ENCODE measurements at places on chromosomes 1 and 21.

DNA sequence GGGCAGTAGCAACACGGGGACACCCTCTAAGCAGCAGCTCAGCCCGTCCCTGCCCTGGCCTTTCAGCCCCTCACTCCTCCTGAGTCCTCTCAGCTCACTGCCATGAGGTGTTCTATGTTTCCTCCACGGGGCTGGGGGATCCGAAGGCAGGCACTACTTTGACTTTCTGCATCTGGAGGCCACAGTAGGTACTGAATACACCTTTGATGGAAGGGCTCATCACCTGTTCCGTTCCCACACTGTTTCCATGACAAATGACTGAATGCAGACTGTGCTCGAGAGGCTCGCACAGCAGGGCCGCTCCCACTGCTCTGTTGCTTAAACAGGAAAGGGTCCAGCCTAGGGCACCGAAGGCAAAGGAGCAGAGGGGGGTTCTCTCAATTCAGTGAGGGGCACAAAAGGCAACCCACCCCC lies 77.6 kb upstream of the DNAH14 start:
- no peaks in the 10 kb centered on the region for H3K36me3 ChIP-seq
- DNase-seq: no peak
- H3K4me1 ChIP-seq: no peaks in the 10 kb centered on the region
- no peaks in the 10 kb centered on the region for H3K27me3 ChIP-seq
- H3K4me3 ChIP-seq: no peak overlapping the region

GRCh38 chr1:218739426-218739825 lies 394.3 kb downstream of the TGFB2 start:
- H3K27ac ChIP-seq: no peak overlapping the region
- no peaks in the 10 kb centered on the region for H3K4me1 ChIP-seq
- no peak overlapping the region for H3K4me3 ChIP-seq
- no peak for DNase-seq
- H3K27me3 ChIP-seq: no peaks in the 10 kb centered on the region
- H3K36me3 ChIP-seq: no peaks in the 10 kb centered on the region

DNA sequence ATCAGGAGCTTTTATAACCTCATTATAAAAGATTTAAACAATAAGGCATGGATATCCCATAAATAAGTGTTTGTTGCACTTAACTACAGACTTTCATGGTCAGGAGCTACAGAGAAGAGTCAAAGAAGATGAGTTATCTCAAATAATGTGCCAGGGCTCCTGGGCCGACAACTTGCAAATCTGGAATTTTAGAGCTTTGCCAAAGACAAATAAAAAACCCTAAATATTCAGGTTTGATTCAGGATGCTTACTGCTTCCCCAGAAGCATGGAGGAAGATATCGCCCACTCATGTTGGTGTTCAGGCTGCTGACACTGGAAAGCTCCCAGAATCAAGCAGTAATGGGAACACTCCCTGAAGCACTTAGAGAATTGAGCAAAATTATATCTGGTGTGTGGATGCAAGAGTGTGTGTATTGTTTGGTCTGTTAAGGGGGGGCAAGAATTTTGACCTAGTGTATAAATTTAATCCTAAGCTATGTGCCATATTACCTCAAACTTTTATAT lies 176.9 kb upstream of the ESRRG start:
- H3K27me3 ChIP-seq: no peaks in the 10 kb centered on the region
- H3K4me1 ChIP-seq: no peaks in the 10 kb centered on the region
- no peak overlapping the region for H3K27ac ChIP-seq

DNA sequence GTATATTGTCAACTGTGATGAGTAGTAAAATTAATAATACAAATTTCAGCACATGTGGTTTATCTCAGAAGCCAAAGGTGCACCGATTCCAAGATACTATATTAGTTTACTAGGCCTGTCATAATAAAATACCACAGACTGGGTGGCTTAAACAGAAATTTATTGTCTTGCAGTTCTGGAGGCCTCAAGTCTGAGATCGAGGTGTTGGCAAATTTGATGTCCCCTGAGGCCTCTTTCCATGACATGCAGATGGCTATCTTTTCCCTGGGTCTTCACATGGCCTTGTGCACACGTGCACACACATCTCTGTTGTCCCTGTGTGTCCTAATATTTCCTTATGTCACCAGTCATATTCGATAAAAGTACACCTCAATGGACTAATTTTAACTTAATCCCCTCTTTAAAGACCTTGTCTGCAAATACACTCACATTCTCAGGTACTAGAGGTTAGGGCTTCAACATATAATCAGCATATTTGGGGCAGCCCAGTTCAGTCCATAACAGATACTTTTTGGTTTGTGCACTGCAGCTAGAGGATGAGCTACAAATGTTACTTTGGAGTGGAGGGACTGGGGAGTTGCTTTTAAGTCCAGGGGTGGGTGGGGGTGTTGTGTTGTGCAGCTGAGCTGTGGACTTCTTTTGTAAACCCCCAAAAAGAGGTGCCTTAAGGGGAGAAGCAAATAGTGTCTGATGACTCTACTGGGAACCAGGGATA lies 21.4 kb downstream of the TSNAX start:
- H3K4me3 ChIP-seq: no peak overlapping the region
- no peaks in the 10 kb centered on the region for H3K27me3 ChIP-seq

DNA sequence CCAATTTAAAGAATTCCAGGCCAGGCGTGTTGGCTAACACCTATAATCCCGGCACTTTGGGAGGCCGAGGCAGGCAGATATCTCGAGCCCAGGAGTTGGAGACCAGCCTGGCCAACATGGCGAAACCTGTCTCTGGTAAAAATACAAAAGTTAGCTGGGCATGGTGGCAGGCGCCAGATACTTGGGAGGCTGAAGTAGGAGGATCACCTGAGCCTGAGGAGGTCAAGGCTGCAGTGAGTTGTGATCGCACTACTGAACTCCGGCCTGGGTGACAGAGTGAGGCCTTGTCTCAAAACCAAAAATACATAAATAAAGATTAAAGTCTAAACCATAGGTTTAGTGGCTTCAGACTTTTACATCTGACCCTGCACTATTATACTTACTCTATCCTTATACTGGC lies 32.4 kb downstream of the BTG3 start:
- no peak for DNase-seq
- no peaks in the 10 kb centered on the region for H3K4me1 ChIP-seq
- no peaks in the 10 kb centered on the region for H3K36me3 ChIP-seq
- H3K27ac ChIP-seq: no peak overlapping the region

DNA sequence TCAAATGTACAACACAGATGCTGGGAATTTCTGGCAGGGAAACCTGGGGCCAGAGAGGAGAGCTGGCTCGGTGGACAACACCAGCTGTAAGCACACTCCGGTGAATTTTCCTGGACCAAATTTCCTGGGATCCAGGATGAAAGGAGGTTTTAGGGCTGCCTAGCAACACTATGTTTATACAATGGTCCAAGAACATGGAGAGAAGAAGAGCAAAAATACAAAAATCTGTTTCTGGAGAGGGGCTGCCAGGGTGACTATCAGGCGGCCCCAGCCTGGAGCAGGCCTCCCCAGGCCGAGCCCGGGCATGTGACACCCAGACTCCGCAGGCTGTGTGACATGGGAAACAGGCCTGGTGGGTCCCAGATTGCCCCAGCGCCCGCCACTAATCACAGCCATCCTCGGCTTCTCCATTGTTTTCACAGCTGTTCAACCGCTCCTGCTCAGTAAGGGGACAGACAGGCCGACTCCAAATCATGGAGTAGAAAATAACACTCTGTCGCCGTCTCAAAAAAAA lies 336.0 kb upstream of the NFIA start:
- peaks cover 2% of the 10 kb centered on the region for H3K4me1 ChIP-seq
- DNase-seq: no peak
- H3K27ac ChIP-seq: no peak overlapping the region

DNA sequence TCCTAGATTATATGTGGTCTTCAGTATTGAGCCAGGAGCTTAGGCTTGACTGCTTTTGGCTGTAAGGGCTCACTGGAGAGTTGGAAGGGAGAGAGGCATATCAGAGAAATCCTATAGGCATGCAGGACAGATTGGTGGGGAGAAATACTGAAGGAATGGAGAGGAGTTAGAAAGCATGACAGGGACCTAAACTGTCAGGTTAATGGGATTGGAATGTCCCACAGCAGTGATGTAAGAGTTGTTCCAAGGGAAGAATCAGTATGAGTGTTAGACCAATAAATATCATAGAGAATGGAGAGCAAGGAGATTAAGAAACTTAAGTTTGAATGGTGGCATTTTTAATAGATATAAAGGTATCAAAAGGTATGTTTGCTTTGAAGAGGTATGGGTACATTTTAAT lies 39.7 kb downstream of the SLC35A3 start:
- DNase-seq: no peak
- no peaks in the 10 kb centered on the region for H3K27me3 ChIP-seq
- H3K36me3 ChIP-seq: no peaks in the 10 kb centered on the region
- H3K27ac ChIP-seq: no peak overlapping the region

DNA sequence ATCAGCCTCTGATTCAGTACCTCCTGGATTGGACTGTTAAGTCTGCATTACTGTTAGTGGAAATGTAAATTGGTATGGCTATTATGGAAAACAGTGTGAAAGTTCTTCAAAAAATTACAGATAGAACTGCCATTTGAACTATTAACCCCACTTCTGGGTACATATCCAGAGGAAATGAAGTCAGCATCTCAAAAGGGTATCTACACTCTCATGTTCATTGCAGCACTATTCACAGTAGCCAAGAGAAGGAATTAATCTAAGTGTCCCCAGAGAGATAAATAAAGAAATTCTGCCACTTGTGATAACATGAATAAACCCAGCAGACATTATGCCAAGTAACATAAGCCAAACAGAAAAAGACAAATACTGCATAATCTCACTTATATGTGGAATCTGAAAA lies 676.0 kb downstream of the PLA2G4A start:
- H3K4me3 ChIP-seq: no peak overlapping the region
- no peaks in the 10 kb centered on the region for H3K4me1 ChIP-seq
- no peaks in the 10 kb centered on the region for H3K27me3 ChIP-seq
- DNase-seq: no peak

DNA sequence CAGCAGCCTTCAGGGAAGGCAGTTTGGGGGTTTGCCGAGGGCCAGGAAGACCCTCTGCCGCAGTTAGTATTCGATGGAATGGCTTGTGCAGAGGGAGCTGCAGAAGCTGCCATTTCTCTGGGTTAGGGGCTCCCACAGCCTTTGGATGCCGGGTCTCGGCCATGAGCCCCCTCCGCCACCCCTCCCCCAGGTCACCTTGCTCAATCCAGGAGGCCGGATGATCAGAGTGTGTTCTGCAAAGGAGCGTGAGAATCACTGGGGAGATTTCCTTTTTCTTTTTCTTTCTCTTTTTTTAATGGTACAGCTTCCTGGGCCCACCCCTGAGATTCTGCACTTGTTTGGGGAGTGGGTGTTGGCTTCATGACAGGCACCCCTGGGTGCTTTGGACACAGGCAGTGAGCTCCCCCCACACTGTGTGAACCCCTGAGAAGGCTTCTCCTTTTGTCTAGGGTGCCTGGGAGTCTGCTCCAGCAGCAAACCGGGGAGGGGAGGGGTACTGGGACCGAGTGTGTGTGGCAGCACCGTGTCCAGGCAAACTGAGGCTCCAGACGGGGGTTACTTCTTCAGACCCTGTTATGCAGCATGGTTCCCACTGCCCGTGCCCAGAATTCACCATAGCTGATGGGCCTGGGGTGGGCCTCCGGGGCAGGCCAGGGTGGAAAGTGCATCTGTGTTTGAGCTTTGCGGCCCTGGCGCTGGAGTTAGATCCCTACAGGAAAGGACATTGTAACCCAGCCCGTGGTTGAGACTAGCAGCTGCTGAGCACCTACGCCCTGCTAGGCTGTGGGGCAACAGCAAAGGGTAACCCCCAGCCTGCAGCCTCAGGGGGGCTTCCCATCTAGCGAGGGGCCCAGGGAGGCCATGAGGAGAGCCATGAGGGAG lies 18.5 kb downstream of the TNFRSF1B start:
- H3K27me3 ChIP-seq: no peaks in the 10 kb centered on the region
- no peak for DNase-seq
- peak overlapping the region; percentile 28 for H3K4me3 ChIP-seq
- peaks cover 65% of the 10 kb centered on the region for H3K4me1 ChIP-seq
- H3K27ac ChIP-seq: peak overlapping the region; percentile 80

DNA sequence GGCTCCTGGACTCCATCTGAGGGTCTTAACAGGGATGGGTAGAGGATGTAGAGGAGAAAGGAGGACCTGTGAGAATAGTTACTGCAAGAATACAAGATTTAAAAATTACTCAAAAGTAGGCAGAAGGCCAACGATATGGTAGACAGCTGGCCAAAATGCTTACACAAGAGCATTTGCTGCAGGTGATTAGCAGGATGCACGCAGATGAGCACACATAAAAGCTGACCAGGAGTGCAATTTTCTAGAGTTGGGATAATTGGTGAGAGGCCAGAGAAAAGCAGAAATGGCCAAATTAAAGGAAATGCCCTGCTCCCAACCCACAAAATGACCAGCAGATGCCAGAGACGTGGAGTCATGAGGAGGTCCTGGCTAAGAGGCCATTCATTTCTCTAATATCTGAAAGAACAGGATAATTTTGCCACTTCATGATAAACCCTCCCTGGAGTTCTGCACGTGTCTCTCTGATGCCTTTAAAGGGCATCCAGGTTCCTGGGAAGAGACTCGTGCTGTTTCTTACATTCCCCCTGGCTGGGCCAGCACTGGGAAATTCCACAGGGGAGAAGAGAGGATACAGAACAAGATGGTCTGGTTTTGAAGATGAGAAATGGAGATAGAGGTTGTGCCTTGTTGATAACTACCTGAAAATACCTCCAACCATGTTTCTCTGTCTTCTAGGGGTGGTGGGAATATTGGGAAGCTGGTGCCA lies 62.3 kb upstream of the KCNA3 start:
- no peak overlapping the region for H3K27ac ChIP-seq
- H3K4me1 ChIP-seq: no peaks in the 10 kb centered on the region
- DNase-seq: peak; percentile 60
- no peaks in the 10 kb centered on the region for H3K36me3 ChIP-seq

DNA sequence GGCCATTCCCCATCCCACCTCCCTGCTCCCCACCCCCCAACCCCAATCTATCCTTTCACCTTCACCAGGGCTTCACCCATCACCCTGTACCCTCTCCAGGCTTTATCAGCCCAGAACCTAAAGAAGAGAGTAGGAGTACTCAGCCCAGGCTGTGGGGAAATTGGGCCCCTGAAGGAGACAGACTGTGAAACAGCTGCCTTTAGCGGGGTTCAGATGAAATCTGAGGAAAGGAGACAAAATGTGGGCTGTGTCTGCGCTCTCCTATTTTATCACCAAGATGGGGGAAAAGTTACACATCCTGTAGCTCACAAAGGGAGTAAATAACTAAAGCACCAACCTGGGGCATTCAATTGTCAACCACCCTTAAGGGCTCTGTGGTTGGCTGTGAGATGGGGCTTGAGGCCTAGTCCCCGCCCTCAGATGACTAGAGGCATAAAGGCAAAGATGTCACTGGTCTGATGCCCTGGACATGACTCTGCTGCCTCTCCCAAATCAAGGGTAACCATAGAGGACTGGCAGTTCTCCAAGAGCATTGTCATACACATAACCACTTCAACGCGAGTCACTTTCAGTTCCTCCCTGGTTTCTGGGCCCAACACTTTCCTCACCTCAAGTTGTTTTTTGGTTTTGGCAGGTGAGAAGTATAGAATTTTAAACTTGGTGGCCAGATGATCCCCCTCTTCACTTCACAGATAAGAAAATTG lies 30.0 kb downstream of the SLC27A3 start:
- H3K27ac ChIP-seq: peak overlapping the region; percentile 39
- H3K4me1 ChIP-seq: peaks cover 22% of the 10 kb centered on the region
- no peaks in the 10 kb centered on the region for H3K27me3 ChIP-seq
- H3K36me3 ChIP-seq: peaks cover 18% of the 10 kb centered on the region
- no peak overlapping the region for H3K4me3 ChIP-seq

GRCh38 chr1:161115132-161115711 lies 2.6 kb downstream of the PFDN2 start:
- H3K27me3 ChIP-seq: no peaks in the 10 kb centered on the region
- no peak for DNase-seq
- peaks cover 65% of the 10 kb centered on the region for H3K4me1 ChIP-seq
- peaks cover 5% of the 10 kb centered on the region for H3K36me3 ChIP-seq

All from esophagus muscularis mucosa (tissue), 4 donors.